Adrenal gland (tissue), 19 donors: ENCODE measurements at places on chromosomes 11 and 22.
A peak's percentile ranks its signal among the peaks of the same experiment; 100 is the strongest.

GRCh38 chr22:47686594-47687345 lies 924.3 kb downstream of the TBC1D22A start:
- DNase-seq, result no peak

DNA sequence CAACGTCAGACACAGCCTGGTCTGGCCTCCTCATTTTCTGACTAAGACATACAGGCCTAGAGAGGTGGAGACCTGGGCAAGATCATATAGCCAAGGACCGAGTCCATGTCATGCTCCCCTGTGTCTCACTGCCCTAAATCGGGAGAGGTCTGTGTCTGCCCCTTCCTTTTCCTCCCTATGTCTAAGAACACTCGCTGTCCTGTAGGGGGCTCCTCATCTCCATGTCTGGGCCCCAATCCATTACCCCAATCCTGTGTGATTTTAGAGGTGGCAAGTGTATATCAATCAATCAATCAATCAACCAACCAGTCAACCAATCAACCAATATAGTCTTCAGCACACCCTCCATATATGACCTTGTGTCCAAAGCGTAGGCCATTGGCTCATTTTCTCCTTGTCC lies 125.7 kb downstream of the KIRREL3 start:
- no peak for DNase-seq

- no peak for DNase-seq
These were observed 19.1 kb downstream of the TAB1 start for GRCh38 chr22:39418696-39419095.

DNA sequence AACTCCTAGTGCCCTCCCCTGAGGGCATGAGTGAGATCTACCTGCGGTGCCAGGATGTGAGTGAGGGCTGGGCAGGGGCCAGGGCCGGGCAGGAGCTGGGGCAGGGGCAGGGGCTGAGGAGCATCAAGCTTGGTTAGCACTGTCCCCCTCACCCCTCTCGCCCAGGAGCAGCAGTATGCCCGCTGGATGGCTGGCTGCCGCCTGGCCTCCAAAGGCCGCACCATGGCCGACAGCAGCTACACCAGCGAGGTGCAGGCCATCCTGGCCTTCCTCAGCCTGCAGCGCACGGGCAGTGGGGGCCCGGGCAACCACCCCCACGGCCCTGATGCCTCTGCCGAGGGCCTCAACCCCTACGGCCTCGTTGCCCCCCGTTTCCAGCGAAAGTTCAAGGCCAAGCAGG lies 5.7 kb downstream of the TRPT1 start:
- DNase-seq, result no peak

- DNase-seq, result no peak
These were observed 8.9 kb downstream of the SULT4A1 start for GRCh38 chr22:43853328-43853931.

DNA sequence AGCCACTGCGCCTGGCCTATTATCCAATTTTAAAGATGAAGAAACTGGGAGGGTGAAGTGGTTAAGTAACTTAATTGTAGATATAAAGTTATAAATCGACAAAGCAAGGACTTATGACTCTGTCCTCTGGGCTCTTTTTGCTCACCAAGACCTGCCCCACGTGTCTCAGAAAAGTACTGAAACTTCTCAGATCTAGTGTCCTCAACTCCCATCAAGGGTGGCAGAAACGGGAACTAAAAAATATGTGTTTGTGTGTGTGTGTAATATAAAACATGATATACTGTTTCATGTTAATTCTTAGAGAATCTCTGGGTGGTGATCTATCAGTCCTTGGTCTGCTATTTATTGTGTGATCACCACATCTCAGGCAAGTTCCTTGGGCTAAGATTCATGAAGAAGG lies 104.9 kb downstream of the GAB2 start:
- no peak for DNase-seq

GRCh38 chr22:23529166-23530103 lies 50.7 kb downstream of the IGLL1 start:
- DNase-seq, result no peak

GRCh38 chr11:56817661-56818060 lies 69.2 kb upstream of the OR9G4 start:
- DNase-seq, result no peak

GRCh38 chr11:79071190-79071589 lies 369.6 kb downstream of the TENM4 start:
- DNase-seq, result no peak

GRCh38 chr11:67820081-67820480 lies 145.7 kb upstream of the ALDH3B2 start:
- DNase-seq, result no peak

DNA sequence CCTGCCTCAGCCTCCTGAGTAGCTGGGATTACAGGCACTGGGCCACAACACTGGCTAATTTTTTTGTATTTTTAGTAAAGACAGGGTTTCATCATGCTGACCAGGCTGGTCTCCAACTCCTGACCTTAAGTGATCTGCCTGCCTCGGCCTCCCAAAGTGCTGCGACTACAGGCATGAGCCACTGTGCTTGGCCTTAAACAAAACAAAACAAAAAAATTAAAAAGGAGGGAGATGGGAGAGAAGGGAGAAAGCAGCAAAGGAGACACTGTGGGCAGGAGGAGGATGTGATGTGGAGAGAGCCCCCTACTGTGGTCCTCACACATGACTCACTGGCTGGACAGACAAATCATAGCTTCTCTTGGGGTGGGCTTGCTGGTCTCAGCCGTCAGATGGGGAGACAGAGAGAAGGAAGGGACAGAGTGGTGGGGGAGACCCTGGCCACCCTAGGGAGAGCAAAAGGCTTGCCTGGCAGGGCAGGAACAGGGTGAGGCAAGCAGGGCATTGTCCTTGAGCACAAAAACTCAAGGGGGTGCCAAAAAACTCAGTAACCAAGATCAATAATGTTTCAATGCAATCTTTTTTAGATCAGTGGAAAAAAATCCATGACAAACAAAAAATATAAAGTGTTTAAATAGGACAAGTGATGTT lies 31.6 kb downstream of the TPST2 start:
- peak; percentile 62 for DNase-seq

GRCh38 chr11:128963744-128964325 lies 21.2 kb upstream of the TP53AIP1 start:
- no peak for DNase-seq

GRCh38 chr22:43377896-43378704 lies 33.7 kb upstream of the MPPED1 start:
- DNase-seq, result peak; percentile 49

DNA sequence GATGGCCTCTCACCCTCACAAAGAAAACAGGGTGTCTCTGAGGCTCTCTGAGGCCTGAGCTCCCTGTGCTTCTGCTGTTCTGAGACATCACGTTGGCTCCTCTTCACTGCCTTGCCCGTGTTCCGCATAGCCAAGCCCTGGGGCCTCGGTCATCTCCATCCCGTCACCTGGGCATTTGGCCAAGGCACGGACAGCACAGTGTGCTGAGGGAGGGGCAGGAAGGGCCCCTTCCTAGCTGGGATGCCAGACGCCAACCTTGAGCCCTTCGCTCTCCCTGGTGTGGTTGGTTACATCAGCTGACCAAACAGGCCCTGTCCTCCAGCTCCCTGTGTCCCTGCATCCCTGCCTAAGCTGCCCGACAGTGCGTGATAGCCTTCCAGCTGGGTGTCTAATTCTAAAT lies 25.9 kb downstream of the MOV10L1 start:
- DNase-seq, result peak; percentile 57

- no peak for DNase-seq
These were observed 109.2 kb downstream of the CSNK2A3 start for GRCh38 chr11:11243590-11244469.

DNA sequence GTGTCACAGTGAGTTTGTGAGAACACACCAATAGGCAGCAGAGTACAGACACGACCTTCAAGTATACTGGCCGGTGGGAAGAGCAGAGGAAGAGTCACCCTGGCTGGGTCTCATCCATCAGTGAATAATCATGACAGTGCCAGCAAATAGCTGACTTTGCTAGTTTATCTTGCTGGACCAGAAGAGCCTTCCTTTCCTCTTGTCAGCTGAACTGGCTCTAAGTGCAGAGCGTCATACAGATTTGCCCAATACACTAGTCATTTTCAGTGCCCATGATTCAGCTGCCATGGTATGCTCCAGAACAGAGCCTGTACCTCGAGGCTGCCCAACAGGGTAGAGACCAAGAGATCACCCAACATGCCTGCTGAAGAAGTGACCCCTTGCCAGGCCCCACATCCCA lies 82.9 kb upstream of the TBCEL start:
- no peak for DNase-seq

DNA sequence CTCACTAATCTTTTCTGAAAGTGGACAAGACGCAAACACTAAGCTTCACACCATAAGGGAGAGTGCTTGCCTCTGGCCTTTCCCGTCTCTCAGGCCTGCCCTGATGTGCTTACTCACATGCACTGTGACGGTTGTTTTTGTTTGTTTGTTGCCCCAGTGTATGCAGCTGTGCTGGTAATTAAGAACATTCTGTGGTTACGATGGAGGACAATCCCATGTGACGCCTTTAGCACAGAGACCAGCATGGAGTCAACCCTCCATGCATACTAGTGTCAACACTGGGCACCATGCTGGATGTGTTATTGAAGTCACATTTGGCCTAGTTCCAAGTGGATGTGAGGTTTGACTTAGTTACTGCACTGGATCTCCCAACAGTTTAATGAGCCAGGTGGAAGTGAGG lies 27.8 kb upstream of the CDON start:
- no peak for DNase-seq

DNA sequence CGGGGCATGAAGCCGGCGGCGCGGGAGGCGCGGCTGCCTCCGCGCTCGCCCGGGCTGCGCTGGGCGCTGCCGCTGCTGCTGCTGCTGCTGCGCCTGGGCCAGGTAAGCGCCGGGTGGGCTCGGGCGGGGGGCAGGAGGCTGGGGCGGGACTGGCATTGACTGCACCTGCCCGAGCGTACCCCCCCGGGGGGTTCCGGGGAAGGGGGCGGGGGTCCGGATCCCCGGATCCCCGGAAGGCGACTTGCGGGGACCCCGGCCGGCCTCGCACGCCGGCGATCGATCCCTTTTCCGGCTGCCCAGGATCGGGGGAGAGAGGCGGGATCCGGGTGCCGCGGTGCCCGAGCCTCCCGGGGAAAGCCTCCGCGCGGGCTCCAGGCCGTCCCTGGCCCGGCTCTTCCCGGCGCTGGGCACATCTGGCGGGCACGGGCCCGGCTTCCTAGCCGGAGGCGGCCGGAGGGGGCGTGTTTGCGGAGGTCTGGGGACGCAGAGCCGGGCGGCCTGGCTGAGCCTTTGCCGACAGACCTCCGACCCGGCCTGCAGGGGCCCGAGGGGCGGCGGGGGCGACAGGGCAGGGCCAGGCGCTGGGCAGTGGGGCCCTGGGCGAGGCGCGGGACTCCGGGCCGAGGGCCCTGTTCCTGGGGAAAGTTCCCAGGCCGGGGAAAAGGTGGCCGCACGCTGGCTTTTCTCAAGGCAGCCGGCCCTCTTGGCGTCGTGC lies 705 bp downstream of the PTPRJ start:
- DNase-seq, result peak; percentile 36

DNA sequence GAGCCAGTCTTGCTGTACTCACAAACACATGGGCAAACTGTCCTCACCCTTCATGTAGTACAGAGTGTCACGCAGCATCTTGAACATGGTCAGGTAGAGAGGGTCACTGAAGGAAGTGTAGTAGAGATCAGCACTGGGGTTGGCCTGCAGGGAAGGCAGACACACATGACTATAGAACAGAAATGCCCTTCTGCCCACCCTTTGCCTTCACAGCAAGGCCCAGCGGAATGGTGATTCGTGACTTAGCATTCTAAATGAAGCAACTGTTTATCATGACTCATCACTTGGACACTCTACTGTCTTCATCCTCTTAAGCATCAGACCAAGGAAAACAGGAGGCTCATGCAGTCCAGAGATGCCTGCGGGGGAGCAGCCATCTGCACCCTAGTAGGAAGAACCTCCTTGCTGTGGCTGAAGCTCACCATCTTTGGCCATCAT lies 33.4 kb downstream of the SERPIND1 start:
- peak; percentile 19 for DNase-seq

GRCh38 chr11:27319072-27319471 lies 43.9 kb downstream of the CCDC34 start:
- DNase-seq, result no peak

GRCh38 chr11:88521799-88522201 lies 184.3 kb upstream of the CTSC start:
- DNase-seq, result no peak

GRCh38 chr11:58957922-58958321 lies 18.6 kb downstream of the GLYATL1 start:
- no peak for DNase-seq

DNA sequence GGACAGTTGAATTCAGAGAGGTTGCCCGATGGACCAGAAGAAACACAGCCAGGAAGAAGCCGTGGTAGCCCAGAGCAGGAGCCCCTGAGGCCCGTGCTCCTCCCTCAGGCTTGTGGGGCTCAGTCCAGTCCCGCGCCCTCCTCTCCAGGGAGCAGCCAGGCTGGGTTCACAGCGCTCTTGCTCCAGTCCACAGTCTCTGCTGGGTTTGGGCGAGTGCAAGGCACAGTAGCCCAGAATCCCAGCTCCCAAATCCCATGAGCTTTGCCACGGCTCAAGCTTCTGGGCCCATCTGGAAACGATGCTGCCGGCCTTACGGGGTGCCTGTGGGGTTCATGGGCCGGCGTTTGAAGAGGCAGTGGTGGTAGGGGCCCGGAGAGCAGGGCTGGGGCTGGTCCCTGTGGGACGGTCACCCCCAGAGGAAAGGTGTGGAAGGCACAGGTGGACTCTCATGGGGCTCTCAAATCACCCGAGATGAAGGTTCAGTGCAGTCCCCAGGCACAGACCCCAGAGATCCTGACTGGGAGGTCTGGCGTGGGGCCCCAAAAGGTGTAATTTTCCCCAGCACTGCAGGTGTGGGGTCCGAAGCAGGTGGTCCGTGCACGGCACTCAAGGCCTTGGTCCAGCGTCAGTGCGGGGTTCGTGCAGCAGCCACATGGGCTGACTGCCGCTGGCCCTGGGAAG lies 30.6 kb upstream of the ATXN10 start:
- DNase-seq, result no peak

DNA sequence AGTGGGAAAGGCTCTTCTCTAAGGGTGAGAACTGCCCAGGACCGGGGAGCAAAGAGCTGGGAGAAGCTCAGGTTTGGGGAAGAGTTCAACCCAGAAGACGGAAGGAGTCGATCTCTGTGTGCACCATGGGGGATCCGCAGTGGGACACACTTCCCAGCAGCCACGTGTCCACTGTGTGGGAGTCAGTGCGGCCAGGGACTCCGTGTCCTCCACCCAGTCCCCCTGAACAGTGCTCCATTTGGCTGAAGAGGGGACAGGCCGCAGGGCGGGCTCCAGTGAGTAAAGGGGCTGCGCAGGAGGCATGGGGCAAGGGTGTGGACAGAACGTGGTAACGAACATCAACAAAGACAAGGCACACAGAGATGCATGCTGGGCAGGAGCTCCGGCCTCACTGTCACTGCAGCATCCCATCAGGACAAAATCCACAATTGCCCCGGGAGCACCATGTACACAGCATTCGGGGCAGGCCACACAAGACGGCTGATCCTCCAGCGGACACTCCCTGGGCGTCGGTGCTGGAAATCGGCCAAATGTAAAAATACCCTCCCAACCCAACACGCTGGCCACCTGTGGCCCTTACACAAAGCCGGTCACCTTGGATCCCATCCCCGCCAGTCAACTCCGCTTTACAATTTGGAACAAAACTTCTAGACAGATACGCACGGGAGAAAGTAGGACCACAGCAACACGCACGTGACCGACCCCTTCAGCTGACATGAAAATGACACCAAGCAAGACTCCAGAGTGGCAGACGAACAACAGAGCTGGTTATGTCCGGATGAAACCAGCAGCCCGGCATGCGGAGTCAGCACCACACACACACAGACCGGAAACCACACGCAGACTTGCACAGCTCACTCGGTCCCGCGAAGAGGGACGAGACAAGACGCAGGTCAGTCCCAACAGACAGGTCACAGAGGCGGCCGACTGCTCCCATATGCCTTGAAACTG lies 366.8 kb downstream of the SHANK2 start:
- no peak for DNase-seq

GRCh38 chr11:35104655-35105054 lies 34.3 kb upstream of the CD44 start:
- no peak for DNase-seq

- DNase-seq, result no peak
These were observed 566.2 kb downstream of the MIAT start for GRCh38 chr22:27223317-27224177.
